Amniotic stem cell (primary cell): ENCODE measurements at places on chromosomes 11 and 22.

- no peak for DNase-seq
Measured at GRCh38 chr11:61555978-61556377, 24.9 kb downstream of the SYT7 start.

- DNase-seq, result no peak
Measured at GRCh38 chr11:23097891-23098290, 237.6 kb upstream of the CCDC179 start.

DNA sequence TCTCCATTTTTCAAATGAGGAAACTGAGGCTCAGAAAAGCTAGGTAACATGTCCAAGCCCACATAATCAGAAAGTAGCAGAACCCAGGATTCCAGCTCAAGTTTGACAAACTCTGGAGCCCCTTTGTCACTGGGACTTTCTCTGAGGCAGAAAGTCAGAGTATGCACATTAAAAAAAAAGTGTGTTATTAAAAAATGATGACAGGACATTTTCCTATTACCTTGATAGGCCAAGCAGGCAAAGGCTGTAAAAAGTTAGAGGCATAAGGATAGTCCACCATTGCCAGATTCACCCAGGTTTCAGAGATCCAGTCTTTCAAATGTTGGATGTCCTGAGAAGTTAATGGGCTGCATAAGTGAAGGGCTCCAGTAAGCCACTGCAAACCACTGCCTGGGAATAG lies 51.4 kb downstream of the PRCP start:
- DNase-seq, result no peak

DNA sequence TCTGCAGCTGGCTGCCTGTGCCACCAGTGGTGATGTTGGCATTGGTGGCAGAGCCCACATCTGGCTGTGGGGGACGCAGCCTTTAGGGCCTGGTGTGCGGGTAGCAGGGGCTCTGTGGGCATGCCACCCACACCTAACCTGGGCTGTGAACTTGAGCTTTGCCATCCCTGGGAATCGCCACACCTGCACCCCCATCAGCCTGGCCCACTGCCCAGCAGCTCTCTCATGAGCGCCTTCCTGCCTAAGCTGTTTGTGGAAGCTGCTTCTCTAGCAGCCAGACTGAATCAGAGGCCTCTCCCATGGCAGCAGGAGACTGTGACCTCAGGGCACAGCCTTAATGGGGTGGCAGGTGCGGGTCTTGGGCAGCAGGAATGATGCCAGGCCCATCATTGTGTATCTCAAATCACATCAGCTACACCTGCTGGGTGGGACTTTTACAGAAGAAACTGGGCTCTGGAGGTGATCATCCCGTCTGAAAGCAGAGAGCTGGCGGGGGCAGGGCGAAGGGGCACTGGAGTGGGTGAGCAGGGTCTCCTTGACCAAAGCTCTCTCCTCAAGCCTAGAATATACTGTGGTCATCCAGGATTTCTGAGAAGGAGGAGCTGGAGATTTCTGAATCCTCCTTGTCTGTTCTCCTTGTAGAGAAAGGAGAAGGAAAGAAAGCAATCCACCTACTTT lies 17.8 kb upstream of the CARS1 start:
- no peak for DNase-seq

GRCh38 chr11:5284637-5285036 lies 14.9 kb upstream of the HBE1 start:
- no peak for DNase-seq

DNA sequence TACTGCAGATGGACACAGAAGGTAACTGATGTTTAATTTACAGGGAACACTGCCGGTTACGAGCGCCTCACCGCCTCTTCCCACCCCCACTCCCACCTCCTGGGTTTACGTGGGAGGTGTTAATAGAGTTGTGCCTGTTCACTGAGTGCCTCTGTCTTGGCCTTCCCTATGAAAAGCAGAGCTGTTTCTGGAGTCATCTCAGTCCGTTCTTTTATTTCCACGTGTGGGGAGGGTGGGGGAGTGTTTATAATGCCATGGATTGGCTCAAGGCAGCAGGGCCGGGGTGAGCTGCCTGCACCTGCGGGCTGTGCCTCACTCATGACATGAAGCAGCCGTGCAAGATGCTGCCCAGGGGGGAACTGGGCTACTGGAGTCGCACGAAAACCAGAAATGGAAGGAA lies 322.7 kb downstream of the CADM1 start:
- DNase-seq, result no peak

DNA sequence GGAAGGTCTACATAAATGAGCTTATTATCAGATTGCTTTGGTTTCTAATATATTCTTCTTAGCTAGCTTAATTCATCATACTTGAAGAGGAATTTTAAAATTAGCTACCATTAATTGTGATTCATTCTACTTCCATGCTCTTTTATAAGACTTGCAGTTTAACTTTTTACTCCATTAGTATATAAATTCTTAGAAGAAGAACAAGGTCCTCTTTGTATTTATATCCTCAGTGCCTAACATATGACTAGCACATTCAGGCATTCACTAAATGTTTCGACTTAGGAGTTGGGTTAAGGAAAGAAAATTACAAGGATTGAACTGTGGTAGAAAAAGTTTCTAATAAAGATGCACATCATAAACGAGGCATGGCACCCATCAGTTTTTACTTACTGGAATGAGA lies 1135.5 kb downstream of the JRKL start:
- DNase-seq, result no peak

DNA sequence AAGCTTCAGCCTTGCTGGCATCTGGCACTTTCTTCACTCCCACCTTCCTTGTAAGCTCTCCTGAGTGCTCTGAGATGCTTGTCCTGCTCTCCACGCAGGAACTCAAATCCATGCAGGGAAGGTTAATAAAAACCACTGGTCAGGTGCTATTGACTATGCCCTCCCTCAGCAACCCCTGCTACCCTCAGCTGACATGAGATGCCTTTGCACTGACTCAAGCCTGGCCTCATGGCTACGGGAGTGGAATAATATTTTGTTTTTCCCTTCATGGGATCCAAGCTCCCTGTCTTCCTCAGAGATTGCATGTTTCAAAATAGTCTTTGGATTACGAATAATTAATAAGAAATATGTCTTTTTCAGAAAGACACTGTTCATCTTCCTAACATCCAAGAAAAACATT lies 31.7 kb upstream of the ABCC8 start:
- DNase-seq, result no peak

GRCh38 chr11:107731941-107732688 lies 20.3 kb upstream of the SLN start:
- no peak for DNase-seq

GRCh38 chr22:31734512-31734911 lies 15.4 kb downstream of the PRR14L start:
- peak; percentile 28 for DNase-seq

DNA sequence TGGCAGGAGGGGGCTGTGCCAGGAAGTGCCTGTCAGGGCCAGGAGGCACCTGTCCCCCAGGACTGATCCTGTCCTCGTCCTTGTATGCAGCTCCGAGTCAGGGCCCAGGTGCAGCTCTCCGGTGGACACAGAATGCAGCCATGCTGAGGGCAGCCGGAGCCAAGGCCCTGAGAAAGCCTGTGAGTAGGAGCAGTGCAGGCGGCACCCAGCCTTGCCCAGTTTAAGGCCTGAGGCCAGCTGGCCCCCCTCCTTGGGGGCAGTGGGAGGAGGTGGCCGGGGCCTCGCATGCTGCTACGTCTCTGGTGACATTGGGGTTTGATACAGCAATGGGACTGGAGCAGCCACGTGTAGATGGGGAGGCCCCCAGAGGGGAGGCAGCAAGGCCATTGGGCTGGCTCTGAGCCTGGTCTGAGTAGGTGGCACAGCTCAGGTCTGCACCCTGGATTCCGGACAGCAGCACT lies 34.9 kb downstream of the SBF1 start:
- DNase-seq, result no peak

DNA sequence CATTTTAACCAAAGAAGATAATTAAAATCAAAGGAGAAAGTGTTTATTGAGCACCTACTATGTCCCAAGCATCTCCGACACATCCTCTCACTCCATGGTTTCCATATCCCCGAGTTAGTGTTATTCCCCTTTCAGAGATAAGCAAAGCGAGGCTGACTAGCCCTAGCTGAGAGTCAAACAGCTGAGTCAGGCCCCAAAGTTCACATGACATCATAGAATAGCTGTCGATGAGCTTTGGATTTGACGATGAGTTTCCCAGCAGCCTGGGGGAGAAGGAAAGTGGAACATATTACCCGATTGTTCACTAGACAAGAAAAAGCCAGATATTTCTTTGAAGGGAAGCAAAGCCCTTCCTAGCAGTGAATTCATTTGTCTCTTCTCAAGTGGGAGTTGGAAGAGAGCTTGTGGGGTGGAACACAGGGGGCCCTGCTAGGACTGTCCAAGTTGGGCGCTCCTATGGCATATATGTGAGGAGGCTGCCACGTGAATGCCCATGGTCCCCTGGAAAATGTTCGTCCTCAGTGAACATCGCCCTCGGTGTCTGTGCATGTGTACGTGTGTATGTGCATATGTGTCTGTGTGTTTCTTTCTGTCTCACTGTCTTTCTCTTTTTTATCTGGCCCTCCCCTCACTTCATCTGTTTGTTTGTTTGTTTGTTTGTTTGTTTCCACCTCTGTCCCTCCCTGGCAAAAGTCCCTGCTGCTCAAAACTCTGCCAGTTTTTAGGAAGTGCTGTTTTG lies 493 bp upstream of the CYTH4 start:
- no peak for DNase-seq

- DNase-seq, result no peak
Measured at GRCh38 chr11:18111005-18111404, 5.1 kb upstream of the SAAL1 start.

GRCh38 chr11:127059286-127059685 lies 58.7 kb upstream of the KIRREL3 start:
- no peak for DNase-seq

- no peak for DNase-seq
Measured at GRCh38 chr22:50007057-50007511, 5.5 kb downstream of the IL17REL start.

GRCh38 chr22:31550871-31551370 lies 54.6 kb downstream of the SFI1 start:
- no peak for DNase-seq

GRCh38 chr11:23732026-23732425 lies 764.8 kb upstream of the LUZP2 start:
- DNase-seq, result no peak

DNA sequence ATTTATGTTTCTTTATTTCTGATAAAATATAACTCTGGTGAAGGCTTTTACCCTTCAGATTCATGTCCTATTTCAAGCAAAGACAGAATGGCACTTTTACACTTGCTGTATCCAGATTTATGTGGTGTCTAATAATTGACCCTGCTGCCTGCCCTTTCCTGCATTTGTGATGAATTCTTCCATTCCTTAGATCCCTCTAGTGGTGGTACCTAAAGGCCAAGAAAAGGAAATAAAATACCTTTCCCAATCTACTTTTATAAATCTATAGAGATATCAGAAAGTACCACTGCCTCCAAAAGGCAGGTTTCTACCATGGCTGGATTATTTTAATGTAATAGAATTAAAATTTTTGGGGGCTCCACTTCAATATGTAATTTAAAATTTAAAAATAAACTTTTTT lies 34.2 kb downstream of the CCDC81 start:
- no peak for DNase-seq

DNA sequence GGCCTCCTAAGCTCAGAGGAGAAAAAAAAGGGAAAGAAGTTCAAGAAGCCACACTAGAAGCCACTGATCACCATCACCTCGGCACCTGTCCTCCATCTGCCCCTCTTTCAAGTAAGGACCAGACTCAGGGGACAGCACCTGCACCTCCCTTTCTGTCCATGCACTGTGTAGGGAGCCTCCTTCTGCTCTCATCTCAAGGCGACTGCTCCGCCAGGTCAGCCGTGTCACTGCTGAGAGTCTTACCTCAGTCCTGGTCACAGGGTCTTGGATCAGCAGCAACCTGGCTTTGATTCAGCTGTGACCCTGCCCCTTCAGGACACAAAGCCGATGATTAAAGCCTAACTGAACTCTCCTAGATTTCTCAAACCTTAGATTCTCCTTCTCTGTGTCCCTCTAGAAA lies 101.5 kb downstream of the ZNF280B start:
- DNase-seq, result no peak

DNA sequence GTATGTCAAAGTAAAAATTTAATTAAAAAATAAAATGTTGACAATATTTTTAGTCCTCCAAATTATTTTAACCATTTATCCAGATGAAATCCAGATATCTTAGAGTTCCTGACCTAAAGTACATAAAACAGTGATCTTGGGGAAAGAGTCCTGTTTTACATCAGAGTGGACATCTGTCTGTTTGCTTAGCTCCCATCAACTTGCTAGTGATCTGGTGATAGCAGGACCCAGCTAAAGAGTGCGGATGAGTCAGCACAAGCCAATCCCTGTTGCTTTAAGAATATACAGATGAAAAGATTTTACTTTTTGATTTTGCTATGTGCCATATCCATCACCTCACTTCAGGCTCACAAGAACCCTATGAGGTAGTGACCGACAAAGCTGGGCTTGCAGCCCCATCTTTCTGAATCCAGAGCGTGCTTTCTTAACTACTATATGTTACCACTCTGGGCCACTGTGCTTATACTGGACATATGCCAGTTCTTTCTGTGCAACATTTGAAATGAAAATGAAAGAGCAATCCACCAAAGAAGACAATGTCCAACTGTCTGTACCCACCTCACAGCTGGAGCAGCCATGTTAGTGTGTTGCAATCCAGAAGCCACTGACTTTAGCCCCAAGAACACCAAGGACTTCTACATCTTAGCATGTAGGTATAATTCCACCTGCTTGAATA lies 167.6 kb upstream of the SESN3 start:
- DNase-seq, result no peak

- DNase-seq, result no peak
Measured at GRCh38 chr11:44624761-44625221, 59.3 kb downstream of the CD82 start.

DNA sequence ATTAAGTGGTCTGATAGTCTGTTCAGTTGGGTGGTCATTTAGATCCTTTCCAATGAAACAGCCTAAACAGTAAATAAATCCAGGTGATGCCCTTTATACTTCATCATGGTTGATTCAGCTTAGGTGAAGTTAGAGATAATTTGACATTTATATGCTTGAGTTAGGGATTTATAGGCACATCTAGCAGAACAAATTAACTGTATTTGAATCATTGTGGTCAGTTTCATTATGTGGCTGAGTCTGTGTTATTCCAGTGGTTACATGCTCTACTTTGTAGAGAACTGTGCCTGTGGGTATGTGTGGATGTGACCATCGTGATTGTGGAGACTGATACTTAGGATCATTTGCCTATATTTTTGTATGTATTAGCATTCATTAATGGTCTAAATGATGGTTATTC lies 194.6 kb downstream of the DDX10 start:
- no peak for DNase-seq

GRCh38 chr11:9145283-9145682 lies 53.9 kb upstream of the SCUBE2 start:
- DNase-seq, result no peak
